ENCODE measurements at places on chromosomes 12 and 14.

- DNase-seq, result no peak
Observed at GRCh38 chr12:96094201-96094600, 58.8 kb upstream of the LTA4H start.

GRCh38 chr14:36580856-36581831 lies 1.3 kb downstream of the NKX2-8 start:
- no peak for DNase-seq

DNA sequence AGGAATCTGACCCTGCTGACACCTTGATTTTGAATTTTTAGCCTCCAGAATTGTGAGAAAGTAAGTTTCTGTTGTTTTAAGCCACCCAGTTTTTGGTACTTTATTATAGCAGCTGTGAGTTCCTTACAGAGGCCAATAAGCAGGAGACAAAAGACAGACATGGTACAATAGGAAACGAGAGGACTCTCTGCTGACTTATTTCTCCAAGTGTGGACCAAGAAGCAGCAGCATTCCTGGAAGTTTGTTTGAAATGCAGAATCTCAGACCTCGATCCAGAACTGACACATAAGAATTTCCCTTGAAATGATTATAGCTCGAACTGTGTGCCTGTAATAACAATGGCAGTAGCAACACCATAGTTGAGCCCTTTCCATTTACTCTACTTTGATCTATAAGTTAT lies 31.9 kb upstream of the LUM start:
- DNase-seq, result no peak

DNA sequence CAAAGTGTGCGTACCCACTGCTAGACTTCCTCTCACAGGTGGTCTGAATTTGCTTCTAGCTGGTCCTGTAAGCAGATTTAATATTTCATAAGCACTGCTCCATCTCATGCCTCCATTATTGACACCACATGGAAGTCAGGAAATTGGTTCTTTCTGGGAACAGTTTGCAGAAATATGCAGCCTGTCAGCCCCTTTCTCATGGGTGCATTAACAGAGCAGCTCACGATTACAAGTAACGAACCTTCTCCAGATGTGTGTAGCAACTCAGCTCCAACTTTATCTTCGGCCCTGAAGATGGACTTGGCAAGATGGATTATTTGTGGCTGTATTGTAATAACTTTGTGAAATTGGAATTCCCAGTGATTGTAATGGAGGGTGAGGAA lies 214.5 kb upstream of the DDHD1 start:
- no peak for DNase-seq
